ENCODE measurements at places on chromosomes 4 and X. TPM values are rescaled to one million over a fixed set of nuclear protein-coding genes. Genes with fewer than 3 reads are reported as not detected.

The ARHGAP6 gene
- polyA plus RNA-seq = 0.40 TPM

The IL15 gene
- not detected for polyA plus RNA-seq

The ZCCHC12 gene
- polyA plus RNA-seq = 146 TPM

The INPP4B gene
- polyA plus RNA-seq = 0.30 TPM

The DCX gene
- 206 TPM for polyA plus RNA-seq

The CYSLTR1 gene
- polyA plus RNA-seq = not detected

The VCX2 gene
- not detected for polyA plus RNA-seq

The NKX3-2 gene
- polyA plus RNA-seq = not detected

The RNF128 gene
- polyA plus RNA-seq = 0.72 TPM

The RHOH gene
- polyA plus RNA-seq = not detected

The AREG gene
- not detected for polyA plus RNA-seq

The LGI2 gene
- polyA plus RNA-seq = 10.3 TPM

The RPS6KA6 gene
- polyA plus RNA-seq = 12.9 TPM

The GATA1 gene
- polyA plus RNA-seq = not detected

The SLC6A14 gene
- not detected for polyA plus RNA-seq

The PFKFB1 gene
- polyA plus RNA-seq = 0.51 TPM

The NUDT9 gene
- polyA plus RNA-seq = 22.4 TPM

The GAR1 gene
- polyA plus RNA-seq = 12.1 TPM

The IBSP gene
- polyA plus RNA-seq = not detected

The COX7B gene
- polyA plus RNA-seq = 1,191 TPM

The PDE5A gene
- polyA plus RNA-seq = 12.9 TPM

The RAB33A gene
- polyA plus RNA-seq = 74.7 TPM

The BBS12 gene
- polyA plus RNA-seq = 3.7 TPM

The KDR gene
- not detected for polyA plus RNA-seq

The DUX4 gene
- polyA plus RNA-seq = not detected

The SOD3 gene
- polyA plus RNA-seq = not detected

The DUSP21 gene
- polyA plus RNA-seq = not detected

The PIR gene
- 1.2 TPM for polyA plus RNA-seq

The RAB40AL gene
- polyA plus RNA-seq = 0.35 TPM

The GAGE2A gene
- polyA plus RNA-seq = not detected

The RPA4 gene
- not detected for polyA plus RNA-seq

The RPGR gene
- 6.5 TPM for polyA plus RNA-seq

The PCDH19 gene
- 8.4 TPM for polyA plus RNA-seq

The RTL5 gene
- 16.8 TPM for polyA plus RNA-seq

The RBM46 gene
- polyA plus RNA-seq = 0.09 TPM
